ENCODE measurements at places on chromosomes 7 and 10.
A peak's percentile ranks its signal among the peaks of the same experiment; 100 is the strongest.

GRCh38 chr10:14605231-14605925 lies 169.3 kb downstream of the FAM107B start:
- peak; percentile 35 for DNase-seq

DNA sequence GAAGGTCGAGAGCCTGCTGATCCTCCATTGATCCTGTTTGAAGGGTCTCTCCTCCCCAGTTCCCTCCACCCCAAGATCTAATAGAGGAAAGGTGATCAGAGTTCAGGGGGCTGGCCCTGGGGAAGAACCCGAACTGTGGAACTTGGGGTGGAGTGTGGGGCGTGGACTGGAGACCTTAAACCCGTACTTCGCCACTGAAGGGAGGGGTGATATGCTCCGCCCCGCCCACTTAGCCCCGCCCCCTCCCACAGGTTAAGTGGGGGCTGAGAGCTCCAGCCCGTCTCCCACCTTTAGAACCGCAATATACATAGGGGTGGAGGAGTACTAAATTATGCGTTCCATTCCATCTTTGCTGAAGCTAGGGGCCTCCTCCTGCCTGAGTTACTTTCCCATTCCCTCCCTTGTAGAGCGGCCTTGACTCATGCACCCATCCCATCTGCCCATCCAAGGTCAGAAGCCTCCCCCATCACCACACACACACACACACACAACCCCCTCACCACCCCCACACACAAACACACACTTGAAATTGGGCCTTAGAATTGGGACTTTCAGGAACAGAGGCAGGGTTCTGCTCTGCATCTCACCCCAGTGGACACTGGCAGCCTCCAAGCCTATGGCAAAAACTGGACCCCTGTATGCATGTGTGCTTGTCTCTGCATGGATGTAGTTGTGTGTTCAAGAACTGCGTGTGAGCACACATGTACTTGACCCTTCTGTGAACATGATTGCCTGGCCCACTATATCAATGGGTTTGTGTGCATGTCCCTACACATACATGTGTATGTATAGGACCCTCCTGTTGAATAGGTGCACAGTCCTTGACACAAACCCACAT lies 991 bp downstream of the SEMA4G start:
- DNase-seq, result no peak

DNA sequence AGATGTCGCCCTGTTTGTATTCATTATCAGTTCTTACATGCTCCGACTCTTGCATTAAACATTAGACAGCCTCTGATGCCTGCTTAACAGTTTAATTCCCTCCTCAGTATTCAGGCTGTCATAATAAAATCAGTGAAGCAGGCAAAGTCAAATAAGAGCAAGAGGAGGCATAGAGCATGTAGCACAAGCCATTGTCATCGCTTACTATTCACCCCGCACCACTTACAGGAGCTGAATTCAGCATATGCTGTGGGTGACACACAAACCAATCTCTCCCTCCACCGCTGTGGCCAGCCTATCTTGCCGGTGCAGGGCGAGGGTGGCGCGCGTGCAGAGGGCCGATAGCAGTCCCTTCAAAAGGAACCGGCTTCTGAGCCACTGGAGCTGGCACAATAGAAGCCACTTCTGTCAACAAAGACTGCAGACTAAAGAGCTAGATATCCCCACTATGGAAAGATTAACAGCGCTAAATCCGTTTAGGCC lies 433.2 kb upstream of the MGMT start:
- no peak for DNase-seq

DNA sequence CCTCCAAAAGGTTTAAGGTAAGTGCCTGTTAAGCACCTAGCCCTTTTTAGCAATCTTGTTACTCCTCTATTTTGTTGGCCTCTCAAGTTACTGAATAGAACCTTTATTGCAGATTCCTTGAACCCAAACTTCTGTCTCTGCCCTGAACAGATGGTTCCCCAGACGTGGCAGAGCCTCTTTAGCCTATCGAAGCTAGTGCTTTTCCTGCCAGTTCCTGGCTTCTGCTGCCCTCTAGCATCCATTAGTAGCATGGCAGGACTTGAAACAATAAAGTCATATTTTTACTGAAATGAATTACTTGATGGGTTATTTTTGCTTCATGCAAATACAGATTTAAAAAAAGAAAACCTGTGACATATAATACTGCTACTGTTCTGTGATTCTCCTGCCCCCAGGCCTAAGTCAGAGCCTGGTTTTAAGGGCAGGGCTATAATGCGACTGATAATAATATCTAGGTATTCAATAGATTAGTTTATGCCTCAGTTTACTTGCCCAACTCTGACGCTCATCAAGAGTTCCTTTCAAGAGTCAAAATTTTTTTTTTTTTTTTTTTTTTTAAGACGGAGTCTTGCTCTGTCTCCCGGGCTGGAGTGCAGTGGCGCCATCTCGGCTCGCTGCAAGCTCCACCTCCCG lies 84.3 kb upstream of the PHF14 start:
- peak; percentile 17 for DNase-seq

GRCh38 chr10:43230101-43230908 lies 36.6 kb downstream of the RASGEF1A start:
- no peak for DNase-seq

GRCh38 chr7:149459540-149460452 lies 1.1 kb downstream of the ZNF777 start:
- peak; percentile 8 for DNase-seq

DNA sequence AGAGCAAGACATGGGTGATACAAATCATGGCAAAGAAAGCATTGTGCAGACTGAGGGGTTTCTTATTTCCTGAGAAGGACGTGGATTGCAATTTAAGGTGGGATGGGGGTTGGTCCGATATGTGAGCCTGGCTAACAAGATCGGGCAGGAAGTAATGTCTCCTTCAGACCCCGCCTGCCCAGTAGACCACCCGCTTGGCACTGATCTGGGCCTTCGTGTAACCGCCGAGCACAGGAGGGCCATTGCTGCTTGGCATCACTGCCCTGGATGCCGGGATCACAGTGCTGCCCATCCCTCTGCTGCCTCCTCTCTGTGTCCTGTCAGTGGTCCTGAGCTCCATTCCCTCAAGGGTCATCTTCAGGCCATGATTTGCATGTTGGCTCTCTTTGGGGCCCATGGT lies 214.6 kb upstream of the ZNF32 start:
- no peak for DNase-seq

GRCh38 chr7:155020996-155021395 lies 18.1 kb upstream of the PAXIP1 start:
- DNase-seq, result no peak

DNA sequence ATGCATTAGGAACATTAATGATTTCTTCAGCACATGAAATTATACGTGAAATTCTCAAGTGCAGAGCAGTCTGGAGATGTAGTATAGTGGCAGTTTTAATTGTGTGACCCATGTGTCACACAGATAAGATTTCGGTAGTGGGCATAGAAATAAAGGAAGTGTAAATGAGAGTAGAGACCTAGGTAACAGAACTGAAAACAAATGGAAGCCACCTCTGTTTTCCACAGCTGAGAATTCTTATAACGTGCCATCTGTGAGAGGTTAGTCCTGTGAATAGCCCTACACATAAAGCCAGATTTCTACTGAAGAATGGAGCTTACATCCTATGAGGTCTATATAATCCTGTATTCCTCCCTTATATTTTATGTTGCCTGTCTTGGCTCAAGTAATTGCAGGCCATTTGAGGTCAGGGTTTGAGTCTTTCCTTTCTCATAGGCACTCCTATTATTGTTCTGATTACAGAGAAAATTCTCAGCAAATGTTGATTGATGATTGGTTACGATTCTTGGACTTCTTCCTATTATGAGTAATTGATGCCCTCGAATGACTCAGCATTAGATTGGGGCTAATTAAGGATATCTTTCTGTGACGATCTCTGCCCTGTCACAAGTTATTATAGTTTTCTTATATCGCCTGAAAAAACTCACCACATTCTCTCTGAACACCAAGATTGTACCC lies 258.2 kb downstream of the KIF20B start:
- DNase-seq, result no peak

- no peak for DNase-seq
Observed at GRCh38 chr7:47480576-47481538, 101.1 kb downstream of the TNS3 start.

DNA sequence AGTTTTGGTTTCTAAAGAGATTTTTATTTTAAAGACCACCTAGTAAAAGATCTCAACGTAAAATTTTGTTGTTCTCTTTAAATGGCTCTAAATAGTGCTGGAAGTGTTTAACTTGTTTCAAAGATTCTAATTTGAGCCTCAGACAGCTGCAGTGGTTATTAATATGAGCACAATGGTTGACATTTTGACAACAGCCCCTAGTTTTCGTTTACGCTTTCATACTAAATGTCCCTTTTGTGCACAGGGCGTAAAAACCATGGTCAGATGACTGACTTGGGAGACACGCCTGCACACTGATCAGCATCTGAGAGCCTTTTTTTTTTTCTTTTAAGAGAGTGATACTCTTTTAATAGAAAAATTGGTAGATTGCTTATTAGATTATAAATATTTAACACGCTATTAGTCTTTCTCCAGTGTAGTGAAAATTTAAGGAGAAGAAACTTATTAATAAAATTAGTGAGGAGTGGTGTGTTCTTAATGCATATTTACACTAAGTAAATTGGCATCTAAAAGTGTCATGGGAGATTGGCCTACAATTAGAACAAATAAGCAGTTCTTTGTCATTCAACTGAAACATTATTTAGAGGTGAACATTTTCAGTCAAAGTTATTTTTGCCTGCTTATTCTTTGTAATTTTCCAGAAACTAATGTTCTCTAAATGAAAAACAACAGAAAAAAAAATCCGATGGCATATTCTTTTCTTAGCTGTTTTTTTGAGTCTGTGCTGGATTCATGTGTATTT lies 182.8 kb upstream of the PHYHIPL start:
- no peak for DNase-seq

- DNase-seq, result no peak
Observed at GRCh38 chr7:17661982-17662585, 278.2 kb downstream of the SNX13 start.

GRCh38 chr7:131369354-131369753 lies 41.7 kb downstream of the MKLN1 start:
- no peak for DNase-seq

All from stimulated activated CD4-positive, alpha-beta T cell treated with anti-CD3 and anti-CD28 coated beads, Interleukin-12 subunit alpha, Interleukin-12 subunit beta, amount 100 ng/mL, for 48 hours (primary cell).